ENCODE measurements at places on chromosomes 5 and 9. TPM values are rescaled to one million over a fixed set of nuclear protein-coding genes. Genes with fewer than 3 reads are reported as not detected.

The INPP5E gene
- 9.6 TPM for total RNA-seq

The GRM6 gene
- under 0.01 TPM for total RNA-seq

The SLC36A3 gene
- not detected for total RNA-seq

The SYK gene
- 1.2 TPM for total RNA-seq

The SGCD gene
- total RNA-seq = 3.0 TPM

The PDCD1LG2 gene
- total RNA-seq = 0.25 TPM

The PCDHGA10 gene
- total RNA-seq = 14.5 TPM

The ARSI gene
- total RNA-seq = 0.25 TPM

The SMIM32 gene
- total RNA-seq = 0.49 TPM

The SPAAR gene
- 0.25 TPM for total RNA-seq

The SLC46A2 gene
- not detected for total RNA-seq

The VCAN gene
- 208 TPM for total RNA-seq

The CCL21 gene
- total RNA-seq = not detected

The FAXDC2 gene
- 5.4 TPM for total RNA-seq

The PIGO gene
- total RNA-seq = 8.1 TPM

The BTNL8 gene
- total RNA-seq = under 0.01 TPM

The CATSPER3 gene
- total RNA-seq = not detected

The RIC1 gene
- 22.9 TPM for total RNA-seq

The DDX4 gene
- total RNA-seq = under 0.01 TPM

The GLRA1 gene
- not detected for total RNA-seq

The ELOVL7 gene
- total RNA-seq = 3.9 TPM

The SHC3 gene
- total RNA-seq = 59.0 TPM

The RFX3 gene
- total RNA-seq = 83.3 TPM

Data from temporal lobe (tissue), 4 donors.